ENCODE measurements at places on chromosomes 11 and 22.
A peak's percentile ranks its signal among the peaks of the same experiment; 100 is the strongest.

- DNase-seq: no peak
Observed at GRCh38 chr11:93613231-93613831, 48.2 kb upstream of the CEP295 start.

GRCh38 chr11:34916843-34917770 lies 689 bp downstream of the PDHX start:
- DNase-seq: no peak

DNA sequence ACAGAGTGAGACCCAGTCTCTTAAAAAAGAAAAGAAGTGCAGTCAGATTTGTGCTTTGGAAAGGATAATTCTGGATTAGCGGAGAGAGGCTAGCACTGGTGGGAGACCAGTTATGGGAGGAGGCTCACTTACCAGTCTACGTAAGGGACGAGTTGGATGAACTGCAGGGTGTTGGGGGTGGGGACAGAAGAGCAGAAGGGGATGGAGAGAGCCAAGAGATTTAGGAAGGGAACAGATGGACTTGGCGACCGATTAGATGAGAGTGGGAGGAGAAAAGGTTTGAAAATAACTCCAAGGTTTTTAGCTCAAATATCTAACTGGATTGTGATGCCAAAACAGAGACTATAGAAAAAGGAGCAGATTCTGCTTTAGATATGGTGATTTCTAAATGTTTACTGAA lies 81.4 kb downstream of the SFI1 start:
- DNase-seq: peak; percentile 5

- DNase-seq: no peak
Observed at GRCh38 chr11:133834682-133835592, 10.4 kb downstream of the SPATA19 start.

- no peak for DNase-seq
Observed at GRCh38 chr22:48579928-48580309, 1247.8 kb downstream of the BRD1 start.

DNA sequence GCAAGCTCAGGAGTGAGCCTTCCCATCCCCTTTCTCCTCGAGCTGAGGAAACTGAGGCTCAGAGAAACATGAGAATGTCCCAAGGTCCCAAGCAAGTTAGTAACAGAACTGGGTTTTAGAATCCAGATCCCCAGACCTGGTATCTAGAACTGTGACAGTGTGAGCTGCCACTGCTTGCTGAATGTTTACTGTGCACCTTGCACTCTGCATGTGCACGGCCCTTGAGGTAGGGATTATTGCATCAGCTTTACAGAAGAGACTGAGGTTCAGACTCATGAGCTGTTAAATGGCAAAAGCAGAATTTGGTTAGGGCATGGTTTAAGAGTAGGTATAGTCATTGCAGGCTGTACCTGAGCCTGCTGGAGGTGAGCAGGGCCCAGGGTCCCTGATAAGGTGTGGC lies 3.8 kb upstream of the MPPED1 start:
- DNase-seq: no peak

- DNase-seq: no peak
Observed at GRCh38 chr22:32207971-32208480, 3.2 kb upstream of the RFPL2 start.

DNA sequence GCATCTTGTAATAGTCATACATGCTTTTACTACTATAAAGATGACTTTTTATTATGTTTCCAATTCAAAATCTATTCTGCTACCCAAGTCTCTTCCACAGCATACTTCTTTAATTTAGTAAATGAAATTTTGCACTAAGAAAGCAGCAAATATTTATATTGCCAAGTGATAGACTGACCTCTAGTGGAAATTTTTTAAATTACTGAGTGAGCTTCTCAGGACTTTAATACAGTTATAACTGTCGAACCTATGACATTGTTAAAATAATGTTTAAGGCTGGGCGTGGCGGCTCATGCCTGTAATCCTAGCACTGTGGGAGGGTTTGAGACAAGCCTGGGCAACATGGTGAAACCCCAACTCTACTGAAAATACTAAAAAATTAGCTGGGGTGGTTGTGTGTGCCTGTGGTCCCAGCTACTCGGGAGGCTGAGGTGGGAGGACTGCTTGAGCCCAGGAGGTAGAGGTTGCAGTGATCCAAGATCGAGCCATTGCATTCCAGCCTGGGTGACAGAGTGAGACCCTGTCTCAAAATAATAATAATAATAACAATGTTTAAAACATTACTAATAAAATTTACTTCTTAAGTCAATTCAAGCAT lies 27.3 kb downstream of the STK33 start:
- peak; percentile 21 for DNase-seq

GRCh38 chr11:23570828-23571227 lies 710.6 kb upstream of the CCDC179 start:
- no peak for DNase-seq

GRCh38 chr11:70054004-70054403 lies 24.1 kb upstream of the ANO1 start:
- DNase-seq: no peak

DNA sequence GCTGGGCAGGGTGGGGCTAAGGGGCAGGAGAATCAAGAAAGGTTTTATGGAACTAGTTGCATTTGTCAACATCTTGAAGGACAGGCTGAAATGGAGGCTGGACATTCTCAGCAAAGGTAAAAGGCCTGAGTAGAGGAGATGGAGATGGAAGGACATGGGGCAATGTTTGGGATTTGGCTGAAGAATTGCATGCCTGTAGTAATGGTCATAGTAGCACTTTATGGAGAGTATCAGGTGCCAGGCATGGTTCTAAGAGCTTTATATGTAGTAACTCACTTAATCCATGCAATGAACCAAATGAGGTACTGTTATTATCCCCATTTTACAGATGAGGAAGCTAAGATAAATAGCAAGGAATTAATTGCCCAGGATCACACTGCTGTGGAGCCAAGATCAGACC lies 23.9 kb downstream of the BMAL1 start:
- no peak for DNase-seq

GRCh38 chr22:37497062-37497599 lies 10.9 kb upstream of the MFNG start:
- no peak for DNase-seq

- no peak for DNase-seq
Observed at GRCh38 chr11:15309296-15309695, 194.6 kb downstream of the INSC start.

GRCh38 chr11:82270870-82271269 lies 462.8 kb downstream of the FAM181B start:
- no peak for DNase-seq

DNA sequence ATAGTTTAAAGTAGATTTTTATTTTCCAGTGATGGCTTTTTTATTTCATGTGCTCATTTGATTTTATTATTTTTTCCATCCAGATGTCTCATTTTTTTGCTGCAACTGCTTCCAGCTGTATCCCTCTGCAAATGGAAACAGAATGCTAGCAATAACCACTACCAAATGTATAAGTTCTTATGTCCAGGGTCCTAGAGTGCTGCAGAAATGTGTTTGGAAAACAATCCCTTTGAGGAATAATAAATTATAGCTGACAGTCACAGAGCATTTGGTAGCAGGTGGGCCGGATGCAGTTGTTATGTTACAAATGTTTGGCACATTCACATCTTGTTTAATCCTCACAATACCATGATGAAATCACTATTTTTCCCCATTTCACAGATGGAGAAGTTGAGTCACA lies 300.7 kb upstream of the PDGFD start:
- DNase-seq: no peak

DNA sequence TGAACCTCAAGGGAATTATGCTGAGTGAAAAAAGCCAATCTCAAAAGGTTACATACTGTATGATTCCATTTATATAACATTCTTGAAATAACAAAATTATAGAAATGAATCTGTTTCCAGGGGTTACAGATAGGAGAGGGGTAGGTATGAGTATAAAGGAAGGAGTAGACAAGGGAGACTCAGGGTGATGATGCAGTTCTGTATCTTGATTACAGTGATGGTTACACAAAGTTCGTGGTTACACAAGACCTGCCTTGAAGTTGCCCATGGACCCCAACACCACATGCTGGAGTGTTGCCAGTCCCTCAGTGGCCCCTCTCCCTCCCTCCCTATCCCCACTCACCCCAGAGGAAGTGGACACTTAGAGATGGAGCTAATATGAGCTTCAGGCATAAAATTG lies 20.3 kb downstream of the STK33 start:
- no peak for DNase-seq

DNA sequence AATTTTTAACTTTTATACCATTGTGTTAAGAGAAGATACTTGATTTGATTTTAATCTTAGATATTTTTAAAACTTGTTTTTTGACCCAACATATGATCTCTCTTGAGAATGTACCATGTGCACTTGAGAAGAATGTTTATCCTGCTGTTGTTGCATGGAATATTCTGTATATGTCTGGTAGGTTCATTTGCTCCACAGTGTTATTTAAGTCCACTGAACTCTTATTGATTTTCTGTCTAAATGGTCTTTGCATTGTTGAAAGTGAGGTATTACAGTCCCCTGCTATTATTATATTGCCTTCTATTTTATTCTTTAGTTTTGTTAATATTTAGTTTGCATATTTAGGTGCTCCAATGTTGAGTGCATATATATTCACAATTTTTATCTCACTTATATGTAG lies 397.3 kb upstream of the CCDC179 start:
- no peak for DNase-seq

DNA sequence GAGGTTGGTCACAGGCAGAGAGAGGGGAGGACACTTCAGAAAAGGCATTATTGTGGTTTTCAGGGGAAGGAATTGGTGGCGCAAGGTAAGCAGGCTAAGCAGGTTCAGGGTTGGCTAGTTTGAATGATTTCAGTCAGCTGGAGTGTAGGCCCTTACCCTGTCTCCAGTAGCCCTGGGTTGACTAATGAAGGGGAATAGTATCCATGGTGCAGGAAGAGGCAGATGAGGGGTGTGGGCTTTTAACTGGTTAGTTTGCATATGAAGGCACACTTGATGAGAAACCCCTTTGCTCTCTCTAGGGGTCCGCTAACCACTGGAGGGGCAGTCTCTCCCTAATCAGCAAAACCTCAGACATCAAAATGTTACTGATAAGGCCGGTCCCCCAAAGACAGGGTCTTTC lies 249.7 kb downstream of the AASDHPPT start:
- no peak for DNase-seq

DNA sequence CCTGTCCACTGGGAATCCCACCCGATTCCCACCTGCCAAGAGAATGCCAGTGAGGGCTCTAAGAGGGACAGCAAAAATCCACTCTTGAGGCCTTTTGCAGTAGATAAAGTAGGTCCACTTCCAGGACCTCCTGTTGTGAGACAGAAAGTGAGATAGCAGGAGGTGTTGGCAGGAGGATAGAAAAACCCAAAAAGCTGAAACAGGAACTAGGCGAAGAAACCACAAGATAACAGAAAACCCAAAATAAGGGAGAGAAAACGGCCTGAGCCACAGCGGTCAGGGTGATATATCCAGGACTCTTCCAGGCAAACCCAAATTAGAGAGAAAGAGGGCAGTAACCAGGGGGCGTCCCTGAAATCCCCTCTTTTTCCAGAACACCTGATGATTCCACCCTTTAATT lies 79.7 kb upstream of the LINC01488 start:
- no peak for DNase-seq

DNA sequence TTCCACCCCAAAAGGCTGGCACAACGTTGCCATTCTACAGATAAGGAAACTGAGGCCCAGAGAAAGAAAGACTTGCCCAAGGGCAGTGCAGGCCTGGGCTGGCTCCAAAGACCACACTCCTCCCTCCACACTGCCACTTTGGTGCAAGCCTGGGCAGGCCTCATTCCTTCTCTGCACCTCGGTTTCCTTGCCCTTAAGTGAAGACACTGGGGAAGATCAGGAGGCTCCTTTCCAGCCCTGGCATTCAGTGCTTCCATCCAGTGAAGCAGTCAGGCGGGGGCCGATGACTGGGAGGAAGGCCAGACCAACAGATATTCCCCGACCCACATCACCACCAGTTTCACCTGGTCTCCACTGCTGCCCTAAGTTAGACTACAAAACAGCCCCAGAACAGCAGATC lies 18.3 kb upstream of the TCF20 start:
- DNase-seq: no peak
